Cardiac fibroblast (primary cell): ENCODE measurements at places on chromosomes 1 and 21.

DNA sequence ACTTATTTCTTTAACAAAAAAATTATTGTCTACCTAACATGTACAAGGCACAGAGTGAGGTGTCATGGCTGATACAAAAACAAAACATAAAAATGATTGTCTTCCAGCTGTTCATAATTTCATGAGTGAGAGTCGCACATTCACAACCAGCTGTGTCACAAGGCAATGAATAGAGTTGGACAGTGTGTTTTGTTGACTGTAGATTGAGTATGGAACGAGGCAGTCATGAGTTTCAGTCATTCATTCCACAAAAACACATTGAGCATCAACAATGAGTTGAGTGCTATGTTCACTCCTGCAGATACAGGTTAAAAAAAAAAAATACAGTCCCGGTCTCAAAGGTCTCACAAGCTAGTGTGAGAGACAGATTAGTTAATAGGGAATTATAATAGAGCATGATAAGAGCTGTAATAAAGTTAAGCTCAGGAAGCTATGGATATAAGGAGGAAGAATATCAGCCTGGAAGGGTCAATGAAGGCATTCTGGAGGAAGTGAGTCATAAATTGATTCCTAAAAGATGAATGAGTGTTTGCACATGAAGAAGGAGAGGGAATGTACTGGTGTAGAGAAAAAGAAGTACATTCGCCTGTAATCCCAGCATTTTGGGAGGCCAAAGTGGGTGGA, 47.8 kb upstream of the ARHGAP29 start:
- DNase-seq, result no peak

GRCh38 chr1:201153474-201154388, 543 bp downstream of the TMEM9 start:
- no peak for DNase-seq

DNA sequence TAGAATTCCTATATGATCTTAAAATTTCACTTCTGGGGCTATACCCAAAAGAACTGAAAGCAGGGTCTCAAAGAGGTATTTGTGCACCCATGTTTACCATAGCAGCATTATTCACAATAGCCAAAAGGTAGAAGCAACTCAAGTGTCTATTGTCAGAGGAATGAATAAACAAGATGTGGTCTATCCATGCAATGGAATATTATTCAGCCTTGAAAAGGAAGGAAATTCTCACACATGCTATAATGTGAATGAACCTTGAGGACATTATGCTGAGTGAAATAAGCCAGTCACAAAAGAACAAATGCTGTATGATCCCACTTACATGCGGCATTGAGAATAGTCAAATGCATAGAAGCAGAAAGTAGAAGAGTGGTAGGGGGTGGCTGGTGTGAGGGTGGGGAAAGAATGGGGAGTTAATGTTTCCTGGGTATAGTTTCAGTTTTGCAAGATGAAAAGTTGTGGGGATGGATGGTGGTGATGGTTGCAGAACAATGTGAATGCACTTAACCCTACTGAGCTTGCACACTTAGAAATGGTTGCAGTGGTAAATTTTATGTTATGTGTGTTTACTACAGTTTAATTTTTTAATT, 122.4 kb downstream of the TOMM20 start:
- no peak for DNase-seq

DNA sequence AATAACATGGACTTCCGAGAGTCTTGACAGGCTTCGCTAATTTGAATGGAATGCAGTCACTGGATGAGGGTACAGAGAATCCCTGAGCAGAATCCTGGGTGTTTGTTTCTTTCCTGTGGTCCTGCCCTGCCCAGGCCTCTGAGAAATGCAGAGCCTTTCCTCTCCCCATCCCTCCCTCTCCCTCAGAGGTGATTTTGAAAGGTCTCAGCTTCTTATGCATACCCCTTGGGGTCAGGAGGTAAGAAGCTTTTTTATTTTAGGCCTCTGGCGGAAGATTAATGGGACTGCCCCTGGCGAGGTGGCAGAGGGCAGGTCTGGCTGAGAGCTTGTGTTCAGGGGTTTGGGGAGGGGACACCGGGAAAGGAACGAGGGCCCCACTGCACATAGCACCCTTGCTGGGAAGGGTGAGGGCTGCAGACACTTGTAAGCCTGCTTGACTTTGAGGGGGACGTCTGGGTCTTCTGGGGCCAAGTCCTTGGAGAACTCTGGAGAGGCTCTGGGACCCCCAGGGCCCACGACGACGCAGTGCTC, 116.5 kb upstream of the SLC45A1 start:
- DNase-seq, result peak; percentile 46

- DNase-seq, result no peak
Measured at GRCh38 chr1:206716159-206716869, 31.6 kb downstream of the MAPKAPK2 start.

GRCh38 chr1:17914131-17914530, 159.0 kb downstream of the ACTL8 start:
- DNase-seq, result no peak

GRCh38 chr1:206513312-206514111, 6.2 kb downstream of the RASSF5 start:
- peak; percentile 94 for DNase-seq

DNA sequence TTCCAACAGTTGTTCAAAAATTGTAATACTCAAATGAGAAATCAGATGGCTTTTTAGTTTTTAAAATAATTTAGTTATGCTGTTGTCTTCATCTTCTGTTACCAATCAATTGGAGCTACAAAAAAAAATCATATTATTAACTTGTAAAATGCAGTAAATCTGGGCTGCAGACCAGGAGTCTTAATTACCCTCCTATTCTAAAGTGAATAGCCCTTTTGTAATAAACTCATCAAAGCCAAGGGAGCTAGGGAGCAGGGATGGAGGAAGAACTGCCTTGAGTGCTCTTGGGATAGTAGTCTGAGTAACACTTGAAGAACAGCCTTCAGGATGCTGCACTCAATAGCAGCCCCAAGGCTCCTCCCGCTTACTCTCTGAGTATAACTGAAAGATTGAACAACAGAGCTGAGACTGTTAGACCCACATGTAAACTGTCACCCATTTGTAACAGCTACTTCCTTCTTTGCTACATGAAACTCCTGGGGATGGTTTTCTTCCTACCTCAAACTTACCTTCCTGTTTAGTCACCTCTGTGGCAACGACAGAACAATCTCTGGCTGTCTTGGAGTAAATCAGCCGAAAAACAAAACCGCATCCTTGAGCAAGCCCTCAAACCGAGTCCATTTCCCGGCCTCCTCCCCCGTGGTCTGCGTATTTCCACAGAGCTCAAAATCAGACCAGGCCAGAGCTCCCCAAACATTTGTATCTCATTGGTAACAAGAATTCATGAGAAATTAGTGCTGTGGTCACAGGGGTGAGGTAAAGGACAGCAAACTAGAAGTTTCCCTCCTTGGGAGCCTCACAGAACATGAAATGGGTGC, 55.9 kb downstream of the CD58 start:
- DNase-seq, result peak; percentile 39

- DNase-seq, result no peak
Measured at GRCh38 chr1:202355944-202356553, 7.5 kb downstream of the PPP1R12B start.
